HS-5 (cell line): ENCODE measurements at places on chromosomes 7 and 10.

- no peak for DNase-seq
These were observed 21.5 kb upstream of the EPHB6 start for GRCh38 chr7:142833174-142834048.

GRCh38 chr10:110340816-110341215 lies 36.1 kb upstream of the SMNDC1 start:
- no peak for DNase-seq

DNA sequence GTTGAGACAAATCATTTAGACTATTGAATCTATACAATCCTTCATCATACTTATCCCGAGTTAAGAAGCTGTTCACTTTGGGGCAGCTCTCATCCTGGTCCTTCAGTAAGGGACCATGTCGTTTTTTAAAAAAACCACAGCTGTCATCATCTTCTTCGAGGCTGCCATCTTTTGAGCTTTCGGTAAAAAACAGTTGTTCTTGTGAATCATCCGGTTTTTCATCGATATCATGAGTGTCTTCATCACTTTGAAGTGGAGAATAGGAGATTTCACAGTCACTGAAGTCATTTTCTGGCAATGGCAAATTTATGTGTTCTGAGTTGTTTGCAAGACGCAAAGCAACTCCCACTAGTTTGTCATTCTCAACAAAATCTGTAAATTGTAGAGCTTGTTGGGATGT lies 3.9 kb downstream of the DCLRE1A start:
- DNase-seq: no peak

DNA sequence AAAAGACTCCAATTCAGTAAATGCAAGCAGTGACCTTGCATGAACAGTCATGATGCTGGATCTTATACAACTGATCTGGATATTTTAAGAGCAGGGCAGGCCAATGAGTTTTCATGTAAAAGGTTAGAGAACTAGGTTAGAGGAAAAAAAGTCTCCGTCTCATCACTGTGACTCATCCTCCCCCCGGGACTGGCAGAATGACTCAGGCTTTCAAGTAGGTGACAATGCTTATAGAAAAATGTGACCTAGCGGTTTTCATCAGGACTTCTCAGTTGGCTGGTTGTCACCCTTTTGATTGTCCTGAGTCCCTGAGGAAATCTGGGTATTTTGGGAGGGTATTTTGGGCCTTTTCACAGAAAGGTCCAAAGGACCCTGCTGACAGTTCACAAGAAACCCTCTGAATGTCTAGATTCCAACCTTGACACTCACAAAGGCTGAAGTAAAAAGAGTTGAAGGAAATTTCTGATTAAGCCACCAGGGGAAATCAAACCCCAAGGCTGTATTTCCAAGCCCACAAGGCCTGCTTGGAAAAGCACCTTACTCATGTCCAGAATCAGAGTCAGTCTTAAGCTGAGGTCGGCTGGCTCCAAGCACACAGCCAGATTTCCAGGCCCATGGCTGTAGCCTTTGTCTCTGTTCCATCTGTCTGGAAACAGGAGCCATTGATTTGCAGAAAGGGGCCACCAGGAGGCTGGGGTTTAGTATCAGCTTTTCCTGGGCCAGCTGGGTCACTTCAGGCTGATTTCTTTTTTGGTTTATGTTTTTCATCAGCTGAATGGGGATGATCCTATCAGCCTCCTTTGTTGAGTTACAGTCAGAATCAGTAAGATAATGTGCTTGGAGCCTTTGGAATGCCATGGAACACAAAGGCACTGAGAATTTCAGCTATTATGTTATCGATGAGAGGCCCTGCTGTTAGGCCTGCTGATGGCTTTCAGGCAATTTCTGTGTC lies 226.4 kb upstream of the HABP2 start:
- DNase-seq: peak; percentile 84

DNA sequence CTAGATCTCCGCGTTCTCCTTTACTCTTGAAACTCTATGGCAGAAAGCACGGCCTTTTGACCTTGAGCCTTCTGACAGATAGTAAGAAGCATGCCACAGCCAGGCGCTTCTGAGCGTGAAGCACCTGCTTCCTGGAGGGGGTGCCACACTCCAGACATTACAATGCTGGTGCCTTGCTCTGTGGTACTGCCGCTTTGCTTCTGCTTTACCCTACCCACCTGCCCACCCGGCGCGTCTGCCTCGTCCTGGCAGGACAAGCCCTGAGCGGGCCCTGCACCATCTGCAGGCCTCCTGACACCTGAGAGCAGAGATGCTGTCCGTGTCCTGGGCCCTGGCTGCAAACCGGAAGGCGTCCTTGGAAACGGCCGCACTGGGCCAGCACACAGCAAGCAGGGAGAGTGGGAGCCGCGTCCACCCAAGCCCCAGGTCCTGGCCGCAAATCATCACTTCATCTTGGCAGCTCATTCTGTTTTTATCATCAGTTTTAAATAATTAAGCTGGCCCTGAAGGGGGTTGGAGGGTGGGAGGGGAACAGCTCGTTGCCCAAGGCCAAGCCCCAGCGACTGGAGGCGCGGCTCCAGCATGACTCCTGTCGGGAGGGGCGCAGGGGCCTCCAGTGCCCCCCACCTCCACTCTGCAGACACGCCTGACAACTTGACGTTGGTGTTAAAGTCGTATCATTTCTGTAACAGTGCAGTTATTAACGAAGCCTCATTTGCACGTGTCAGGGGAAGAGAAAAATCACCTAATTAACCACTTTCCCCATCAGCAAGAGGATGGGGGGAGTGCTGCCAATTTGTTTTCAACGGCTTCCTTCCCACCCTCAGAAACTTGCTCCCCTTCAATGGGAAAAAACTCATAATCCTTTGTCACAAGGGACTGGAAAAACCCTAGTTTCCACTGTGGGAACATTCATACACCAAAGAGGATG lies 132.2 kb downstream of the MAD1L1 start:
- no peak for DNase-seq

DNA sequence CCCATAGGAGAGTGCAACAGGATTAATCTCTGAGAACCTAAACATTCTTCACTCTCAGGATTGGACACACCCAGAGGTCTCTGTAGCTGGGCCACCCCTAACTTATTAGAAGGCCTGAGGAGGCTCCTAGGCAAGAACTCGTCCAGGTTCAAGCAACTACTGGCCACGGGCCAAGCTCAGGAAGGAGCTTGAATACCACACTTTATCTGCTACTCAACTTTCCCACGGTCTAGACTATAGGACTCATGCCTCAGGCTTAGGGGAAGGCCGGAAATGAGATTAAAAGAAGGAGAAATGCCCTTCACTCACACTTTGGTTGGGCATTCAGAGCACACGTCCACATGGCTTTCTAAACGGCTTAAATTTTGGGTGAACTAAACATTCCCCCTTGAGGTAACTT lies 142.8 kb upstream of the PHYHIPL start:
- DNase-seq: no peak

DNA sequence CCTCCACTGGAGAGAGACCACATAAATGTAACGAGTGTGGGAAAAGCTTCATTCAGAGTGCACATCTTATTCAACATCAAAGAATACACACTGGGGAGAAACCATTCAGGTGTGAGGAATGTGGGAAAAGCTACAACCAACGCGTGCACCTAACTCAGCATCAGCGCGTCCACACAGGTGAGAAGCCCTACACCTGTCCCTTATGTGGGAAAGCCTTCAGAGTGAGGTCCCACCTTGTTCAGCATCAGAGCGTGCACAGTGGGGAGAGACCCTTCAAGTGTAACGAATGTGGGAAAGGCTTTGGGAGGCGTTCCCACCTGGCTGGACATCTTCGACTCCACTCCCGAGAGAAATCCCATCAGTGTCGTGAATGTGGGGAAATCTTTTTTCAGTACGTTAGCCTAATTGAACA lies 20.6 kb downstream of the FAM200A start:
- DNase-seq: no peak

DNA sequence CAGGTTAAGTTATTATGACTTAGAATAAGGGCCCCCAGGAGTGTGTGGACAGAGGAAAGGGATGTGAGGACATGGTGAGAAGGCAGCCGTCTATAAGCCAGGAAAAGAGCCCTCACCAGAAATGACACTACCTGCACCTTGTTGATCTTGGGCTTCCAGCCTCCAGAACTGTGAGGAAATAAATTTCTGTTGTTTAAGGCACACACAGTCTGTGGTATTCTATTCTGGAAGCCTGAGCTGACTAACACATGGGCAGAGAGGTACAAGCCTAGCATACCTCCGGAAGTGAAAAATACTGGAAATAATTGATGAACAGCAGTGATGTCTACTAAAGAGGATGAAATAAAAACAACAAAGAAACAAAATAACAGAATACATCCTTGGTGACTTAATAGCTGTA lies 46.1 kb upstream of the GRB10 start:
- DNase-seq: no peak

DNA sequence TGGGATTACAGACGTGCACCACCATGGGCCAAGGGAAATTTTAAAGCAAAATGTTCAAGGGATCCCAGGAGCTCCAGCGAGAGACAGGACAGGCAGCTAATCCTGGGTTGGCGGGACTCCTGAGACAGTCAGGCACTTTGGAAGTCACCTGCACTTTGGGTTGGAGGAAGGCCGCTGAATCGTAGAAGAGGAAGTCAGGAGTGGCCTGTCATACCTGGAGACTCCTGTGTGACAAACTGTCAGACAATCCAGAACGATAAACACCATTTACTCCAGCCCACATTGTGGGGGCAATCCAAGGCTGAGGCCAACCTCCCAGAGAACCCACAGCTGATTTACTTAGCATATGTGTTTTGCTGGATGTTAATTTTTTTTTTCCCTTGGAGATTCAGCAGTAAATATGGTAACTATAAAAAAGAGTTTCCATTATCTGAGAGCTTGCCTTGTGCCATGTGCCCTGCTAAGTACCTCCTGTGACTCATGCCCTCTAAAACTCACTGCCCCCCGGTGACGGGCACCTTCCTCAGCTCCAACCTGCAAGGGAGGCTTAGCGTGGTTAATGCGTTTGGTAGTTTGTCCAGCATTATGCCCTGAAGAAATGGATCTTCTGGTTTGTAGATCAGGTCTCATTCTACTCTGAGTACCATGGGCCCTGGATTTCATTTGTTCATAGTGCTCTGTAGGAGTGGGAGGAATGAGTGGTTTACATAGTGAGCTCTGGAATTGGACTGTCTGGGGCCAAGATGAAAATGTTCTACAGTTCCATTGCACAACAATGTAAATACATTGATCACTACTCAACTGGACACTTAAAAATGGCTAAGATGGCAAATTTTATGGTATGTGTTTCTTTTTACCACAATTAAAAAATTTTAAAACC lies 50.9 kb downstream of the ICA1 start:
- no peak for DNase-seq

DNA sequence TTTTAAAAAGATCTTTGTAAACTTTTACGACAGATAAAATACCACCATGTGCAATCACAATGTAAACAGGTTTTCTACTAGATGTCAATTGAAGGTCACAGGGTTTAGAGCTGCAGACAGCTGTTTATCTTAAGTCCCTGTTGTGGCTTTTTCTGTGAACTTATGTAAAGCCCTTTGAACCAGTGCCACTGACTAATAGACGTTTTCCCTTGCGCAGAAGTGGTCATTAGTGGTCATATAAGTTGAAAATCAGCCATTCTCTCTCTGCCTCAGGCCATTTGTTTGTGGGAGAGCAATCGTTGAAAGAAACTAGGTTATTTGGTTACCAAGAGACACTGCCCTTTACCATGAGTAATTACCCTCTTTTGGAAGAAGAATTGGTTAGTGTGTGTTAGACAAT lies 23.9 kb downstream of the CACNB2 start:
- no peak for DNase-seq

DNA sequence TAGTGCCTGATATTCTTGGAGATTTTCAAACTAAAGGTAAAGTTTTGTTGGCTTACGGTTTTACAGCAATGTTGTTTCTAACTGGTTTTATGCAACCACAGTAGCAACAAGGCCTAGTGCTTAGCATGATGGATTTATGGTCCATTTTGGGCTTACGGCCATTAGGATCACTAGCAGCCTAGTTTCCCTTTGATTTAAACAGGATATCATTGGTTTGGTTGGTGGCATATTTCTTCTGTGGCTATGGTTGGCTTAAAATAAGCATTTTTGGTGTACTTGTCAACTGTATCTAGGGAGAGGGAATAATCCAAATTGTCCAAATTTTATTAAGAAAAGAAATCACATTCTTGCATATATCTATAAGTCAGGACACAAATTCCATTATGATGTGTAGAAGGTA lies 194.0 kb downstream of the HDAC9 start:
- DNase-seq: no peak

DNA sequence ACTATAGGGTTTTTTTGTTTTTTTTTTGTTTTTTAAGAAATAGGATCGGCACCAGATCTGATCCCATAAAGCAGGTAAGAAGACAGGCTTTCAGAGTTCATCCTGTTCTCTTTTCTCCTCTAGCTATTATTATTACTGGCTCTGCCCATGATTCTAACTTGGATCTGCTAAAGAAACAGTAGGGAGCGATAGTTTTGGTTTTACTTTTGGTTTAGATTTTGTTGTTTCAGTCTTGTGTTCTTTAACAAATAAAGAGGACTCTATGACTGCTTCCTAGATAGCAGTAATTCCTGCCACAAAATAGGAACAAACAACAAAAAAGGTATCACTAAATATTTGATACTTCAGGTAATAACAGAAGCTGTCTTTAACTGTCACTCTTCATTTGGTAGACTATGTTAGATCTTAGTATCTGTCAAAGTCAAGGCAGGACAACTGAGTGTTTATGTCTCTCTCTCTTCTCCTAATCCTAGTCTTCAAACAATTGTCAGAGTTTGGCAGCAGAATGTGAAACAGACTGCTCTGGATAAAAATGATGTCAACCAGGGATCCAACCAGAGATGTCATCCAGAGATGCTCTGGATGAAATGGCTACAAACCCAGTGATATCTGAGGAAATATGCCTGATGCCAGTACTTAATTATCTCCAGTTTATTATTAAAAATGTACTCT lies 99.8 kb downstream of the KMT2C start:
- no peak for DNase-seq

- no peak for DNase-seq
These were observed 52.7 kb upstream of the VIPR2 start for GRCh38 chr7:159197066-159197975.

DNA sequence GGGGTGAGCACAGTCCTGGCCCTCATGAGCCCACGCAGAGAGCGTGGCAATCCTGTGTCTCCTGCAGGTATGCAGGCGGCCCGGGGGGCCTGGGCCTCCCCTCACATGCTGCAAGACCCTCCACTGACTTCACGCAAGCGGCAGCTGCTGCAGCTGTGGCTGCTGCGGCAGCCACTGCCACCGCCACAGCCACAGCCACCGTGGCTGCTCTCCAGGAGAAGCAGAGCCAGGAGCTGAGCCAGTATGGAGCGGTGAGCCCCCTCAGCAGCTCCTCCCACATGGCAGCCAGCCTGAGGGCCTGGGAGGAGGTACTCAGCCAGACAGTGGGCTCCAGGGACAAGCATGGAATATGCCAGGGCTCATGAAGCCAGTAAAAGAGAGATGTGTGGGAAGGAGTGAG lies 8.7 kb downstream of the ZMIZ2 start:
- DNase-seq: no peak
